ENCODE measurements at places on chromosomes 2 and 18.

DNA sequence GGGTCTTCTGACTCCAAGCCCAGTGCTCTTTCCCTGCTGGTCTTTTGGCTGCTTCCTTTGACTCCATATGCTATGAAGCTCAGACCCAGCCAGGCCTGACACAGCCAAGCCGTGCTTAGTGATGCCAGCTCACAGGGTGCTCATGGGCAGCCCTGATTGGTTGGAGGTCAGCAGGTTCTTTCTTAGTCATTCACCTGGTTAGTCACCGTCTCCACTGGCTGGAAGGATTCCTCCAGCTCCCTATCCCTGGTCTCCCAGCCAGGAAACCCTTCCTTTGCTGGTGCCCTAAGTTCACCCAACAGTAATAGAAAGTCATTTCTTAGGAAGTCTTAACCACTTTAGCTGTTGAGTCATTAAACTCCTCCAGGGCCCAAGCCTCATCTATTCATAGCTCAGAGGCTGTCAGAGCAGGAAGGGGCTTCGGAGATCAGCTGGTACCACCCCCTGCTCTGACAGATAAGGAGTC is 3.9 kb downstream of the KCNK3 start:
- no peak for DNase-seq

DNA sequence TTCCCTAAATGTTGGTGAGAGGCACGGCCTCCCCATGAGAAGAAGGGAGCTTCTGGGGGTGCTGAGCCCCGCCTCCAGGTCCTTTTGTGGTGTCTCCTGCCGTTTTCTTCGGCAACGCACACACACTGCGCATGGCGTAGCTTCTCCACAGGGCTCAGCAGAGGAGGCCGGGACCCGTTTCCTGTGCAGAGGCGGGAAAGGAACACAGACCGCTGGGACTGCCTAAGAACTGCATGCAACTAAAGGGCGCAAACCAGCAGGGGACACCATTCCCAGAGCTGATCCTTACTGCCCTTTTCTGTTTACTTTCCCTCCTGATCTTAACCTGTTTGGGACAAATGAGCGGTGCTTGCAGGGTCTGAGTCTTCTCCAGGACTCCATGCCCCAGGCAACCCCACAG is 90.3 kb upstream of the CAPN13 start:
- no peak for DNase-seq

- no peak for DNase-seq
Measured at GRCh38 chr2:185063761-185064160, 465.4 kb downstream of the ZNF804A start.

- DNase-seq: no peak
Measured at GRCh38 chr2:49801898-49802450, 647.7 kb upstream of the FSHR start.

DNA sequence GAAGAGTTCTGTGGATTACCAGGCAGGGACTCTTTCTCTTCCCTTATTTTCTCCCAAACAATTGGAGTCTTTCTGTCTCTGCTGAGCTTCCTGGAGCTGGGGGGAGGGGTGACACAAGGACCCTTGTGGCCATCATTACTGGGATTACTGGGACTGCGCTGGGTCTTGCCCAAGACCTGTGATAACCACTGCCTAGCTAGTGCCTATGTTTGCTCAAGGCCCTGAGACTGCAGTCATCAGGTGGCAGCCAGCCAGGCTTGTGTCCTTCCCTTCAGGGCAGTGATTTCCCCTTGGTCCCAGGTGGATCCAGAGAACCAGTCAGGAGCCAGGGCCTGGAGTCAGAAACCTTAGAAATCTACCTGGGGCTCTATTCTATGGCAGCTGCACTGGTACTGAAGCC is 355.6 kb downstream of the PARD3B start:
- DNase-seq: no peak

Measured in hematopoietic multipotent progenitor cell treated with erythropoietin and hydrocortisone succinate and interleukin-3 and kit ligand, for 17 days (in vitro differentiated cells).